ENCODE measurements at places on chromosomes 4 and X. TPM values are rescaled to one million over a fixed set of nuclear protein-coding genes. Genes with fewer than 3 reads are reported as not detected.

MSANTD1 gene
- 0.48 TPM for total RNA-seq

VGLL1 gene
- total RNA-seq = not detected

TEX11 gene
- total RNA-seq = not detected

SOWAHB gene
- total RNA-seq = 0.13 TPM

ZNF718 gene
- total RNA-seq = 5.9 TPM

SPIN2A gene
- 0.52 TPM for total RNA-seq

PIGA gene
- 4.6 TPM for total RNA-seq

IL15 gene
- total RNA-seq = 6.2 TPM

RPS6KA6 gene
- total RNA-seq = 2.6 TPM

SLC26A1 gene
- not detected for total RNA-seq

APBB2 gene
- 90.2 TPM for total RNA-seq

ADH1A gene
- not detected for total RNA-seq

CRMP1 gene
- total RNA-seq = 16.0 TPM

RAB41 gene
- not detected for total RNA-seq

XK gene
- 0.65 TPM for total RNA-seq

VAMP7 gene
- 37.2 TPM for total RNA-seq

KLHL8 gene
- 12.5 TPM for total RNA-seq

SRPX gene
- total RNA-seq = 186 TPM

TRAM1L1 gene
- 5.2 TPM for total RNA-seq

AFF2 gene
- 0.16 TPM for total RNA-seq
